Kidney (tissue), 22 donors: ENCODE measurements at places on chromosomes 16 and 17. TPM values are rescaled to one million over a fixed set of nuclear protein-coding genes. Genes with fewer than 3 reads are reported as not detected.

MGAT5B gene
- total RNA-seq, result 2.3 TPM

DNAJA2 gene
- 54.4 TPM for total RNA-seq

- H3K27me3 ChIP-seq, result no peaks in the 10 kb centered on the region
- H3K36me3 ChIP-seq, result no peaks in the 10 kb centered on the region
- DNase-seq, result no peak
- H3K4me3 ChIP-seq, result no peak overlapping the region
- no peak overlapping the region for H3K27ac ChIP-seq
- no peaks in the 10 kb centered on the region for H3K4me1 ChIP-seq
Measured at GRCh38 chr16:80883159-80883642, 78.8 kb upstream of the CDYL2 start.

GRCh38 chr17:73103641-73104335 is 11.3 kb upstream of the SLC39A11 start:
- H3K27me3 ChIP-seq, result no peaks in the 10 kb centered on the region
- H3K4me3 ChIP-seq, result no peak overlapping the region
- H3K4me1 ChIP-seq, result no peaks in the 10 kb centered on the region
- no peak overlapping the region for H3K27ac ChIP-seq
- DNase-seq, result no peak

- no peak overlapping the region for H3K4me3 ChIP-seq
- no peaks in the 10 kb centered on the region for H3K36me3 ChIP-seq
- H3K27me3 ChIP-seq, result no peaks in the 10 kb centered on the region
- no peak for DNase-seq
Measured at GRCh38 chr16:53048139-53048915, 4.4 kb downstream of the CHD9NB start.

DNA sequence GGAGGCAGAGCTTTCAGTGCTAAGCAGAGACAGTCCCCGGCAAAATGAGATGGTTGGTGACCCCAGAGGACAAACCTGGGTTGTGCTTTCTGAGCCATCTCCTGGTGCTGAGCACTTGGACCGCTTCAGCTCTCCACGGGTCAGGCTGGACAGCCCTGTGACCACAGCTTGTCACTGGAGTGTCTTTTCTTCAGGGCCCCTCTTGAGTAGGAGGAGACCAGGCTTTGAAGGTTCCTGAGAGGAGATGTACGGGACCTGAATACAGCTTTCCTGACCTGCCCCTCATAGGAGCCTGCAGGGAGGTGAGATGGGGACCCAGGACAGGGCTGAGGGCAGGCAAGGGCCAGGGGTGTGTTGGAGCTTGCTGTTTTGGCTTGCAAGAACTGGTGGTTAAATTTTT is 17.8 kb upstream of the ADGRG1 start:
- no peaks in the 10 kb centered on the region for H3K36me3 ChIP-seq
- H3K27ac ChIP-seq, result no peak overlapping the region
- H3K27me3 ChIP-seq, result no peaks in the 10 kb centered on the region
- H3K4me1 ChIP-seq, result peaks cover 8% of the 10 kb centered on the region
- peak; percentile 3 for DNase-seq
- H3K4me3 ChIP-seq, result no peak overlapping the region

GRCh38 chr16:88384222-88385111 is 1.7 kb downstream of the ZNF469 start:
- DNase-seq, result peak; percentile 55
- peaks cover 7% of the 10 kb centered on the region for H3K27me3 ChIP-seq
- no peaks in the 10 kb centered on the region for H3K36me3 ChIP-seq
- no peaks in the 10 kb centered on the region for H3K4me1 ChIP-seq

- no peak overlapping the region for H3K4me3 ChIP-seq
- peaks cover under 1% of the 10 kb centered on the region for H3K4me1 ChIP-seq
- H3K27me3 ChIP-seq, result no peaks in the 10 kb centered on the region
- no peaks in the 10 kb centered on the region for H3K36me3 ChIP-seq
Measured at GRCh38 chr17:68603656-68604055, 2.5 kb upstream of the FAM20A start.

- no peaks in the 10 kb centered on the region for H3K4me1 ChIP-seq
- DNase-seq, result no peak
- no peak overlapping the region for H3K27ac ChIP-seq
- H3K27me3 ChIP-seq, result no peaks in the 10 kb centered on the region
- no peaks in the 10 kb centered on the region for H3K36me3 ChIP-seq
Measured at GRCh38 chr17:71869293-71869692, 251.5 kb upstream of the SOX9 start.

- H3K36me3 ChIP-seq, result no peaks in the 10 kb centered on the region
- H3K4me3 ChIP-seq, result no peak overlapping the region
- peaks cover 7% of the 10 kb centered on the region for H3K4me1 ChIP-seq
- no peak overlapping the region for H3K27ac ChIP-seq
- DNase-seq, result no peak
- no peaks in the 10 kb centered on the region for H3K27me3 ChIP-seq
Measured at GRCh38 chr16:75462806-75463205, 1.7 kb downstream of the TMEM170A start.

GRCh38 chr16:1745181-1745899 is 26.0 kb downstream of the NME3 start:
- H3K27ac ChIP-seq, result no peak overlapping the region
- DNase-seq, result no peak
- H3K27me3 ChIP-seq, result no peaks in the 10 kb centered on the region
- peaks cover 24% of the 10 kb centered on the region for H3K36me3 ChIP-seq

DNA sequence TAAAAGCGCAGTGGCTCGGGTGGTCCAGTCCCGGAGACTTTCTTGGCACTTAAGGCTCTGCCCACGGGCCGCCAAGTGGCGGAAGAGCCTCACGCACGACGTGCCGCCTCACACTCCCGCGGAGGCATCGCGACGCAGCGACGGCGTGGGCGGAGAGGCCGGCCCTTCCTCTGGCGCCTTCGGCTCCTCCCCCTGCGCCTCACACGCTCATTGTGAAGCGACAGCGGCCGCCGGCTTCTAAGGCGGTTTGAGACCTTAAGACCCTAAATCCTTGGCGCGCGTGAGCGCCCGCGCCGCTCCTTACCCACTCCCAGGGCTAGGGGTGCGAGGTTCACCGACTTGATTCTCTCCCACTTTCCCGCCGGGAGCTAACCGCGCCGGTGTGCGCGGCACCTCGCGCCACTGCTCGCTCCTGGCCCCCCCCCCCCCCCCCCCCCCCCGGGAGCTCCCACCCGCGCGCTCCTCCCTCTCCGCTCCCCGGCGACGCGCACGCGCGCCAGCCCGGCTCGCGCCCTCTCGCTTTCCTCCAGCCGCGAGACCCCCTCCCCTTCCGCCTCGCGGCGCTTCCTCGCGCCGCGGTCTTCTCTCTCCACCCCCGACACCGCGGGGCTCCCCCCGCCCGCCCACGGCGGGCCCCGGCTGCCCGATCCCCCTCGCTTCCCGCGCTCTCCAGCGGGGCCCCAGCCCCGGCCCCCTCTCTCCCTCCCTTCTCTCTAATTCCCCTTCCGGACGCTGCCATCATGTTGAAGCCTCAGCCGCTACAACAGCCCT is at the start of gene ATXN2L:
ATXN2L (plus strand) TSS at position 480 of the 771 bp plus-strand sequence; CDS start at position 741, 261 bp downstream.
- DNase-seq, result peak; percentile 95
- H3K27ac ChIP-seq, result peak within 1 kb of the TSS; percentile 98
- H3K36me3 ChIP-seq, result peaks cover 9% of the 10 kb centered on the region
